Activated T-helper 1 cell treated with anti-CD3 and anti-CD28 coated beads, Interleukin-2, amount 50 U/mL, for 16 hours (primary cell): ENCODE measurements at places on chromosomes 4 and X.

GRCh38 chr4:144754562-144755410, 108.8 kb downstream of the HHIP start:
- DNase-seq = no peak

DNA sequence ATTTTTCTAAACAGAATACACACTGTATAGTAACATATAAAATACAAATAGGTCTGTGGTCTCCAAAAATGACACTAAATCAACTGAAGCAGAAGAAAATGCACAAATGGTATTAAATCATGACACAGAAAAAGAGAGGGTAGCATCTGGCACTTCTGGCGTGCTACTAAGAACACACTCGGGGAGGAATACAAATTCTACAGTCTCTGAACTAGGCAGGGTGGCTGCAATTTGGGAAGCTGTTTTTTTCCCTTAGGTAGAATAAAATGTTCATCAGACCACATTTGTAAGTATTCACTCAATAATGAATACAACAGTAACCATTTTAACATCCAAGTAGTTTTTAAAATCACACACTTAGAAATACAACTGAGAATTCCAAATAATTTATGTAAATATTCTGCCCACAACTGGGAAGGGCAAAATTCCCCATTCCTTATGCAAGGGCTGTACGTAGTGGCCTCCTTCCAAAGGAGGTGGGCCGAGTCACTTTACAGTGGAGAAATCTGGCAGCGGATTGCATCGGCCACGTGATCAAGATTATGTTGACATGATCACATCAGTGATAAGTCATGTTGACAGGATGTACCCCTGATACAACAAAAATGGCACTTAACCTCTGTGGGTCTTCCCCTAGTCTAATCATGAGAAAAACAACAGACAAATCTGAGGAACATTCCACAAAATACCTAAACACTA, 101.1 kb downstream of the TSPAN5 start:
- DNase-seq = no peak

GRCh38 chr4:176350671-176351070, 30.9 kb downstream of the SPCS3 start:
- no peak for DNase-seq

DNA sequence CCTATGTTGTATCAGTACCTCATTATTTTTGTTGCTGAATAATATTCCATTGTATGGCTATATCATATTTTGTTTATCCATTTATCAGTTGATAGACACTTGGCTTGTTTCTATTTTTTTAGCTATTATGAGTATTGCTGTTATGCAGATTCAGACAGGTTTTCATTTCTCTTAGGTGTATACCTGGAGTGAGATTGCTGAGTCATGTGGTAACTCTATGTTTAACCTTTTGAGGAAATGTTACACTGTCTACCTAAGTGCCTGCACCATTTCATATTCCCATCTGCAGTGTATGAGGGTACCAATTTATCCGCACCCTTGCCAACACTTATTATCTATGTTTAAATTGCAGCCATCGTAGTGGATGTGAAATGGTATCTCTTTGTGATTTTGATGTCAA, 43.0 kb upstream of the SH3RF1 start:
- no peak for DNase-seq
